Skeletal muscle cell (primary cell): ENCODE measurements at places on chromosomes 3 and 15.
A peak's percentile ranks its signal among the peaks of the same experiment; 100 is the strongest.

GRCh38 chr15:43519196-43519595 is 1.8 kb downstream of the MAP1A start:
- no peak for DNase-seq

DNA sequence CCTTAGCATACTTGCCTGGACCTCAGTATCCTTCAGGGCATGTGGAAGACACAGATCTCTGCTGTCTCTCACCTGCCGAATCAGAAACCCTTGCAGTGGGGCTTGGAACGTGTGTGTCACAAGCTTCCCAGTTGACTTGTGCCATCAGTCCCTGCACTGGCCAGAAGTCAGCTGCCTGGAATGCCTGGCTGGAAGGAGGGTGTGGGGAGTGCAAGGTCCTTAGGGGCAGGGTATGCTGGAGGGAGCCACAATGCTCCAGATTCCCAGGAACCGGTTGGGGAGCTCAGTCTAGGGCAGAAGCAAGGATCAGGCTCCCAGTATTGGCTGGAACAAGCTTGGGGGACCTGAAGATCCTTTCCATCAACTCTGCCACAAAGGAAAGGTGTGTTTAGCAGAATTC is 27.1 kb downstream of the SPSB4 start:
- DNase-seq = no peak

DNA sequence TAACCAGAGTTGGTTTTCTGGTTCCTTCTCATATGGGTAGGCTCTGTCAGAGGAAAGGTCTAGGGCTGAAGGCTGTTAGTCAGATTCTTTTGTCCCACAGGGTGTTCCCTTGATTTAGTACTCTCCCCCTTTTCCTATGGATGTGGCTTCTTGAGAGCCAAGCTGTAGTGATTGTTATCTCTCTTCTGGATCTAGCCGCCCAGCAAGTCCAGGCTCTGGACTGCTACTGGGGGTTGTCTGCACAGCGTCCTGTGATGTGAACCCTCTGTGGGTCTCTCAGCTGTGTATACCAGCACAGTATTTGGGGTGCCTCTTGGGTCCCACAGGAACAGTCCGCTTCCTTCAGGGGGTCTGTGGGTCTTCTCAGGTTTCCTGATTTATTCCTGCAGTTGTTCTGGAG is 70.8 kb downstream of the PPP2R3A start:
- no peak for DNase-seq

DNA sequence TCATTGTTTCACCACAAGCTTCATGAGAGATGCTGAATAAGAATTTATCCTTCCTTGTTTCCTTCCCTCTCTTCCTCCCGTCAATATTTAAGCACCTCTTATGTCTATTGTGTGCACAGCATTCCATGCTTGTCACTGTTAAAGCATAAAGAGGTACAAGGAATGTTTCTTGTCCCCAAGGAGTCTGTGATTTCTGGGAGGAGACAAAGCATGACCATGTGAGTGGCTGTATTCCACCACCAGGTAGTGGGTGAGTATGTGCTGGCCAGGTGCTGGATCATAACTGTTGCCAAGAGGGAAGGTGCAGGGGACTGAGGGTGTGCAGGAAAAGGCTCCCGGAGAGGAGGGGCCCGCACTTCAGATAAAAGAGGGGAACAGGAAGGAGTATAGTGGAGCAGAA is 62.9 kb upstream of the GSK3B start:
- DNase-seq = no peak

DNA sequence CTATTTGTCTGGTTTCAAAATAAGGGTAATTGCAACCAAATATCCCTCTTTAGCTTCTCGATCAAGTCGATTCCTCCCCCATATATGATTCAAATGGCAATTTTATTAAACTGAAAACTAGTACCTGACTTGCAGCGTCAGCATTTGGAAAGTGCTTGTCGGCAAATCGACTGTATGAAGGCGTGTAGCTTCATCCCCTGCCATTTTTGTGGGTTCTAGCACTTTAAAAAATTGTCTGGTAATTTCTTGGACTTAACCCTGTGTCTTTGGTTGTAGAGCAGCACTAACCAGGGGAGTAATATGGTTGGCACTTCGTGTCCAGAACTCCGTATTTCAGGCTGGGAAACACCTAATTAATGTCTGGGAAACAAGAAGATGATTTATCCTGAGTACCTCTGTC is 573 bp downstream of the MME start:
- DNase-seq = no peak

DNA sequence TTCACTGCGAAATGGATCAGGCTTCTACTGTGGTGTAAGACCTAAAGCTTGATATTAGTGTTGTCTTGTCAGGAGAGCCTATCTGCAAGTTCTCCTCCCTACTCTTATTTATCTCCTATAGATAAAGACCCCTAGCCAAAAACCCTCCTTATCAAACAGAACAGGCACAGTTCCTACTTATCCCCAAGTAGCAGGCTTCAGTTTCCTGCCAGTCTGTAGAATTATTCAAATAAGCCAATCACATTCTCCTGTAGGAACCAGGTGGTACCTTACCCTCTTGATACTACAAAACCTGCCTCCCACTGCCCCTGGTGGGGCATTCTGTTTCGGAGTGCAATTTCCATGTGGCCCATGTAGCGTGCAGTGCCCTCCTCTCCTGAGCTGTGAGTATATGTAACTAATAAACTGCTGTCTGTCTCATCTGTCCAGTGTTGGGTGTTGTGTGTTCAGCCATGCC is 28.7 kb downstream of the HDGFL3 start:
- DNase-seq = no peak

DNA sequence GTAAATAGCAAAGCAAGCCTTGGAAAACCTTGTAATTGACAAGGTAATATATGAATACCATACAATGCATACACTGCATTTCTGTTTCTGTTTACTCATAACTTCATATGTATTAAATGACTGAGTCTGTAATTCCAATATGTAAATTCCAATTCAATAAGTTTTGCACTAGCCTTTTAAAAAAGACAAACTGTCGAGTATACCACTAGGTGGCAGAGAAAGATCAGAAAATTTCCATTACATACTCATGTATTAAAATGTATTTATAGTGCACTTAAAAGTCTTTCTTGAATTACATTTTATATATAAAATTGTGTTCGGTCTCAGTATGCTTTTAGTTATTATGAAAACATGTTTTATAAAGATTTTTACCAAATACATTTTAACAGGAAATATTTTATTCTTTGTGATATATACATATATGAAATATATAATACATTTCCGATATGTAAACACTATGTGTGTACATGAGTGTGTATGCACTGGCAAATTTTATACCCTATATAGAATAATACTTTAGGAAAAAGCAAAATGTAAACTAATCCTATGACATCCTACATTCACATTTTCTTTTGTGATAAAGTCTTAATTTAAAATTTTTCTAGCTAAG is 216.8 kb downstream of the VGLL3 start:
- DNase-seq = no peak

DNA sequence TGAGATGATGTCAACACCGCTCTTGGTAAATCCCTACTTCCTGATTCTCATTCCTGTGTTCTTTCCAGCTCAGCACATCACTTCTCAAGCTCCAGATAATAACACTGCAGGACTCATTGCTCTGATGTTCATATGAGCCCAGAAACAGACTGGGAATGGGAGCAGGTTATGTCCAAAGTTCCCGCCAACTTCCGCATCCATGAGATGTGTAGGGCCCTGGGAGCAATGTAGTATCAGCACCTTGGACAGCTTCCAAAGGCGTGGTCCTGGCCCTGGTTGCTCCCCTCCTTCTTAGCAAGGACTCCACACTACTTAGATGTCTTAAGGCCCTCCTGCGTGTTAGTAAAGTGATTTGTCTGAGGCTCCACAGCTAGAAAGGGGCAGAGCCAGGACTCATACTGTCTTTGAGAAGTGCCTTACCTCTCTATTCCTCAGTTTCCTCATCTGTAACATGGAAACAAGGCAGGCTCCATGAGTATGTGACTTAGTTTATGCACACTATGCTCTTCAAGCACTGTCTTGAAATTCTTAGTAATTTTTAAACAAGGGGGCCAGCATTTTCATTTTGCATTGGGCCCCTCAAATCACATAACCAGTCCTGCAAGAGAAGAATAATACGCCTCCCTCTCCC is 27.9 kb upstream of the SLC6A1 start:
- no peak for DNase-seq

- no peak for DNase-seq
Observed at GRCh38 chr15:93716615-93717231, 514.6 kb upstream of the MCTP2 start.

GRCh38 chr3:100630664-100631063 is 21.3 kb downstream of the ADGRG7 start:
- no peak for DNase-seq

- no peak for DNase-seq
Observed at GRCh38 chr3:161560008-161560637, 63.5 kb downstream of the OTOL1 start.

GRCh38 chr3:160402221-160403027 is 3.0 kb downstream of the SMC4 start:
- DNase-seq = no peak

DNA sequence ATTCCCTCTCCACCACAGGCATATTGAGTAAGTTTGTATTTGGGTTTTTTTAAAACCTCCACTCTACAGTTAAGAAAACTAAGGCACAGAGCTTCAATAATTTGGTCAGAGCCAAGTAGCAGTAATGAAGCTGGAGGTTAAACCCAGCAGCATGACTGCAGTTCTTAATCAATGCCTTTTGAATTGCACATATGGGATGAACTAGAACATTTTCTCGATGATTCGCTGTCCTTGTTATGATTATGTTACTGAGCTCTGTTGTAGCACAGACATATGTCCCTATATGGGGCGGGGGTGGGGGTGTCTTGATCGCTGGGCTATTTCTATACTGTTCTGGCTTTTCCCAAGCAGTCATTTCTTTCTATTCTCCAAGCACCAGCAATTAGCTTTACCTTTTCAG is 1.6 kb upstream of the CCR5 start:
- DNase-seq = no peak

GRCh38 chr3:128487538-128487812 is 5.5 kb downstream of the GATA2 start:
- no peak for DNase-seq

DNA sequence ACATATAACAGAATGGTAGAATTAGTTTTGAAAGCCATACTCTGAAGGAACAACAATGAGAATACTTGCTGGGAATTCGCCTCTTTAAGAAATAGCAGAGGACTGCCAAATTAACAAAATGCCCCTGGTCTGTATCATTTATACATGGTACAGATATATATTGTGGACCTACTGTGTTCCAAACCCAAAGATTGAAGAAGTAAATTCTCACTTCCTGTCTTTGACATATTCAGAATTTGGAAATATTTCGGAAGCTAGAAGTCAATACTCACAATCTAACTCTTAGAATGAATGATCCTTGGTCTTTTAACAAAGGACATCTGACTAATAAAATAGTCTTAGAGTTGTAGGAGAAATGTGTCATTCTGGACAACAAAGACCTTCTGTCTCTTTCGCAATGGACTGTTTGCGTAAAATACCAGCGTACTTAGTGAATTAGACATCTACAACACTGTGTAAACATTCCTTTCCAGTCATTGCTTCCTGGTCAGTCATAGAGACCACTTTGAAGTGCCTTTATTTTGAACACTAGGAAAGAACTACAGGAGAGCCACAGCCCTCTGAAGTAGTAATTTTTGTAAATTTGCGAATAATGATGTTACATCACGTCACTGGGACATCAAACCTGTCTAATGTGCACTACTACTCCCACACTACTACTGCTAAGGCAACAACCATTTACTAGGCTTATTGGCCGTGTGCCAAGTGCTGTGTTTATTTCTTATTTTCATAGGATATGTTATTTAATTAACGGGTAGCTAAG is 68.0 kb downstream of the CHL1 start:
- peak; percentile 66 for DNase-seq

DNA sequence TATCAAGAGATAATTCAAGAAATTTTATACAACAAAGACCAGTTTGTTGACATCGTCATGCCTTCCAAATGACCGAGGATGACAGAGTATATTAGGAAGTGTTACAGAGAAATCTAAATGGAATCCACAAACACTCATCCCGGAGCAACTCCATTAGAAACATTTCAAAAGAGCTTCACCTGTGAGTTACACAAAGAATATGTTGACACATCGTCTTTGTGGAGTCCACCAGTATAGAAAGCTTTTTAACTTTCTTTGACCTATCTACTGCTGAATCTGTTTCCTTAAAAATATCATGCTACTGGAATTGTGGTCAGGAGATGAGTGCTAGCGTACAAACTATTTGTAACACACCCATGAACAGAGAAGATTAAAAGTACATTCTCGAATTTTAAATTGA is 130.4 kb downstream of the SUCLG2 start:
- no peak for DNase-seq

DNA sequence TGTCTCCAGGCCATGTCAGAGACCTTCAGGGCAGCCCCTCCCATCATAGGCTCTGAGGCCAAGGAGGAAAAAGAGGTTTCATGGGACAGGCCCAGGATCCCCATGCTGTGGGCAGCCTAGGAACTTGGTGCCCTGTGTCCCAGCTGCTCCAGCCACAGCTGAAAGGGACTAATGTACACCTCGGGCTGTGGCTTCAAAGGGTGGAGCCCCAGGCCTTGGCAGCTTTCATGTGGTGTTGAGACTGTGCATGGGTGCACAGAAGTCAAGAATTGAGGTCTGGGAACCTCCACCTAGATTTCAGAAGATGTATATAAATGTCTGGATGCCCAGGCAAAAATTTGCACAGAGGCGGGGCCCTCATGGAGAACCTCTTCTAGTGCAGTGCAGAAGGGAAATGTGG is 6.6 kb upstream of the SSR3 start:
- DNase-seq = no peak

DNA sequence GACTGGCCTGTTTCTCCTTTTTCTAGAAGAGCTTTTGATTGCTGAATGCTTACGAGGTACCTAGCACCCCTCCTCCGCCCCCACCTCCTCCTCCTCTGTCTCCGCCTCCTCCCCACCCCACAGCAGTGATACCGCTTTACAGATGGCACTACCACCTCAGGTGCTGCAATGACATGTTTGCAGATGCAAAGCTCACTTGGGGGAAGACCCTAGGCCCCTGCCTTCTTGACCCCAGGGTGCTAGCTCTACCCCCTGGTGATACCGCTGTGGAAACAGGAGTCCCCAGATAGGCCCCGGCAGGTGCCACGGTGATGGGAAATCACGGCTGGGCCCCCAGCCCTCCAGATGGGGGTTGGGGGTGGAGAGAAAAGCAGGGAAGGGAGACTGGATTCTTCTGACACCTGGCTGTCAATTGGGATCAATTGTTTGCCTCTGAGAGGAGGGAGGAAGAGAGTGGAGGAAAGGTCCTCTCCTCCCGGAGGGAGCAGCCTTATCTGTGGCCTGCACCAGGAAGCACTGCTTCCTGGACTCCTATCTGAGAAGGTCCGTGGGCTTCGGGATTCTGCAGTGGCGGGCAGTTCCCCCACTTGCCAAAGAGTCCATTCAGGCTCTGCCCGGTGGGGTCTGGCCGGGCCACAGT is 37.6 kb downstream of the DNASE1L3 start:
- DNase-seq = no peak

DNA sequence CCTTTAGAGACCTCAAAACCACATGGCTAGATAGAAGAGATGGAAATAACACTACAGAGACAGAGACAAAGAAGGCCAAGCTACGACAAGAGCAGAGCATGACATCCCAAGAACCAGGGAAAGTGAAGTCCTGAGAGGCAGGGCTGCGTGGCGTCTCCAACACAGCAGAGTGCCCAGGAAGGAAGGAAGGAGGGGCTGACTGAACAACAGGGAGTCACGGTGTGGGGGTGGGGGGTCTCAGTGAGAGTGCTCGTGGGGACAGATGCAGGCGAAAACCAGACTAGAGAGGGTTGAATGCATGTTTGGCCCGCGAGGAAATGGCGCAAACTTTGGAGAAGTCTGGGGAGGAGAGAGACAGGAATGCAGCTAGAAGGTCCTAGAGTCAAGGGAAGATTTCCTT is 44.0 kb downstream of the ADAMTS17 start:
- DNase-seq = no peak
